ENCODE measurements at places on chromosomes 6 and 20.

GRCh38 chr20:22387452-22387851 lies 196.9 kb downstream of the FOXA2 start:
- DNase-seq = no peak

GRCh38 chr6:3801960-3802359 lies 47.2 kb upstream of the FAM50B start:
- no peak for DNase-seq

DNA sequence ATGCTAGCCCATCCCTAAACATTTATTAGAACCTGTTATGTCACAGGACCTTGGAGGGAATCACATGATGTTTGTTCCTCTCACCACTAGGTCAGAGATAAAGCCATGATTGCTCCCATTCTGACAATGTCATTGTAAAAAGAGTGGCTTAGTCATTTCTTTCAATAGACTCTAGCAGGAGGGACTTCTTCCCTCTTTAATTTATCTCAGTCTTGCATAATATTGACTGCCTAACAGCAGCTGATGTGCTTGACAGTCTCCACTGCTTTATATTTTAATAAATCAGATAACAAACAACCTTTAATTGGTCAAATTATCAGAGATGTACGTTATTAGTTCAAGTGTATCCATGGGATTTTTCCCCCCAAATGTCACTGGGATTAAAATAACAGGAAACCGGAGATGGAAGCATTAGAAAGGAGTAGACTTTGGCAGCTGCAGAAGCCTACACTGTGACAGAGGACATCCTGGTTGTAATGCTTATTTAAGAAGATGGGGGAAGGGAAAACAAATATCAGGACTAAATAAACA lies 39.6 kb downstream of the LAMA4 start:
- no peak for DNase-seq

- DNase-seq = peak; percentile 14
These were observed 179.8 kb downstream of the TASP1 start for GRCh38 chr20:13458860-13459451.

GRCh38 chr6:138862456-138862855 lies 66.6 kb downstream of the ECT2L start:
- no peak for DNase-seq

- no peak for DNase-seq
These were observed 27.2 kb upstream of the CHD6 start for GRCh38 chr20:41645372-41645771.

- peak; percentile 3 for DNase-seq
These were observed 498.9 kb downstream of the BCKDHB start for GRCh38 chr6:80605165-80605989.

- no peak for DNase-seq
These were observed 14.8 kb upstream of the TENT5A start for GRCh38 chr6:81767163-81767891.

- DNase-seq = no peak
These were observed 50.8 kb downstream of the PREX1 start for GRCh38 chr20:48777005-48777404.

DNA sequence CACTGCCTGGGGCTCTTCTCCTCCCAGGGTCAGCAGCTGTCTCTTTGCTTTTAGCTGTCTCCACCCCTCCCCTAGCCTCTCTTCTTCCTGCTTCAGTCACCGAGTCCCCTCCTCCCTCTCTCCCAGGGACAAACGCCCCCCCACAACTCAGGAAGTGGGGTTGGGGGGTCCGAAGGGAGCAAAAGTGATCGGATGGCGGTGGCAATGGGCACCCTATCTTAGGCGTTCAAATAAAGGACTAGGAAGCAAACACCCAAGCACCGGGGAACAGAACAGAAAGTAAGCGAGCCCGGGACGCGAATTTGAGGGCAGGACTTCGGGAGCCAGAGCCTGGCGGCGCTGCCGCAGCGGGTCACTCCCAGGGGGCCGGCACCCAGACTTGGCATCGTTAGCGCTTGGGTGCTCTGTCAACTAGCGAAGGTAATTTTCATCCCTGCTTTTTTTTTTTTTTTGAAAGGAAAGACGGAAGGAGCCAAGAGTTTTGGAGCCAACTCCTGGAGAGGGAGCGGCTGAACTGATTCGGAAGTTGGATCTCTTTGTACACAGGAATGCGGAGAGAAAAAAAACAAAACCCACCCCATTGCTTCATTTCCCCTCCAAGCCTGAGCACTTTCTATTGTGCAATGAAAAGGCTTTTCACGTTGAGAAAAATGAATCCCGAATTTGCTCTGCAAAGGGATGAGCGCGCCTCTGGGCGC lies 815 bp upstream of the ITPR3 start:
- DNase-seq = peak; percentile 30

GRCh38 chr6:42049116-42049809 lies 1.1 kb upstream of the TAF8 start:
- DNase-seq = no peak

- no peak for DNase-seq
These were observed 1.2 kb downstream of the RPS21 start for GRCh38 chr20:62387933-62388635.

DNA sequence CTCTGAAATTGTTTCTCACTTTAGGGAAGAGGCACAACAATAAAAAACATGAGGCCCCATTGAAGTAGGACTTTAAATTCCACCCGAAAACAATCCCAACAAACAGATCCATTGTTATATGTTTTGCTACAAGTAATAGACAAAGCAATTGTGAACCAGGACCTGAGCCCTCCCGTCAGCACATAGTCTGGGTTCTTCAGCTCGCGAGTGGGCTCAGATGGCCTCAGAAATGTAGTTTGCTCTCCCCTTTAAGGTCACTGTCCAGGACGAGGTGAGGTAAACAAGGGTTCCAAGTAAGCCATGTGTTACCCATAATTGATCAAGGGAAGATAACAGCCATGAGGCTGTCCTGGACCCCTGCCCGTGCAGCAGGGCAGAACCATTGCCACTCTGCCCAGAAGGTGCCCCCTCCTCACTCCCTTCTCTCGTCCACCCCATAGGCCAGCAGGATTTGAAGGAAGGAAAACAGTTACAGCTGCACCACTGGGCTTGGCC lies 160.1 kb upstream of the QKI start:
- no peak for DNase-seq

GRCh38 chr20:59746155-59746554 lies 141.8 kb downstream of the PHACTR3 start:
- DNase-seq = no peak

DNA sequence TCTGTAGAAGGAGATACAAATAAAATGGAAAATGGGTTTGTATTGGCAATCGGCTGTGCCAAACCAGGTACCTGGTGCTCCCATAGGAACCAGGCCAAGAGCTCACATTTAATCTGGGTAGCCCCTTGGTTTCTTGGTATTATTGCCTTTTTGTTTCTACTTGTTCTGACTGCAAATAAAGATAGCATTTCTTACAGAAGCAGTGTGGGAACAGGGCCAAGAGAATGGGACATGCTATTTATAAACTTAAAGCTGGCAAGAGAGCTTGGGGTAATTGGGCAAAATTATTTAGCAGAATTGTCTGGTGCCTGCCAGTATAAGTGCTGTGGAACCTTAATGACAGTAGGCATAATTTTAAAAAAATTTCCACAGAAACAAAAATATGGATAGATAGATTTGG lies 113.5 kb upstream of the GLP1R start:
- DNase-seq = no peak

- no peak for DNase-seq
These were observed 25.3 kb downstream of the MBOAT1 start for GRCh38 chr6:20186981-20187380.

DNA sequence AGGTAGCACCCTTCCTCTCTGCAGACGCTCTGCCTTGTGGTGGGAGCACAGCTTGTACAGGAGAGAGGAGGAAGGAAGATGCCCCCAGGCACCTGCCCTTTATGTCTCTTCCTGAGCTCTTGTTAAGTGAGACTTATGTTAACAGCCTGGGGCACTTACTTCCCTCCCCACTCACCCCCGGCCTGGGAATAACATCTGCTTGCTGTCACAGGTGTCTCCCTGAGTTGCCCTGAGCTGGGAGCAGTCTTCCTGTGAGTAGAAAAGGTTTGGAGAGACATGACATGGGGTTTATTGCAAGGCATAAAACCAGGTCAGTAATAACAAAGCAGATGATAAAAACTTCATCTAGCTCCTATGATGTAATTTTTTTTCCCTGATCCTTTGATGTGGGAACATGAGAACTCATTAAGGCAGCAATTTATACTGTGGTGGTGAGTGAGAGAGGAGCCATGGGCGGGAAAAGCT lies 1.9 kb downstream of the SSTR4 start:
- no peak for DNase-seq

DNA sequence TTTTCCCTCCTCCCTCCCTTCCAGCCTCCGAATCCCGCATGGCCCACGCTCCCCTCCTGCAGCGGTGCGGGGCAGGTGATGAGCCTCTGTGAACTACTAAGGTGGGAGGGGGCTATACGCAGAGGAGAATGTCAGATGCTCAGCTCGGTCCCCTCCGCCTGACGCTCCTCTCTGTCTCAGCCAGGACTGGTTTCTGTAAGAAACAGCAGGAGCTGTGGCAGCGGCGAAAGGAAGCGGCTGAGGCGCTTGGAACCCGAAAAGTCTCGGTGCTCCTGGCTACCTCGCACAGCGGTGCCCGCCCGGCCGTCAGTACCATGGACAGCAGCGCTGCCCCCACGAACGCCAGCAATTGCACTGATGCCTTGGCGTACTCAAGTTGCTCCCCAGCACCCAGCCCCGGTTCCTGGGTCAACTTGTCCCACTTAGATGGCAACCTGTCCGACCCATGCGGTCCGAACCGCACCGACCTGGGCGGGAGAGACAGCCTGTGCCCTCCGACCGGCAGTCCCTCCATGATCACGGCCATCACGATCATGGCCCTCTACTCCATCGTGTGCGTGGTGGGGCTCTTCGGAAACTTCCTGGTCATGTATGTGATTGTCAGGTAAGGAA lies at the start of gene OPRM1:
Gene OPRM1, plus strand, starts transcription at position 10 of the 612 bp plus-strand sequence. Its CDS starts 305 bp downstream, at position 315.
- no peak for DNase-seq

GRCh38 chr20:25033265-25033923 lies 24.5 kb downstream of the ACSS1 start:
- no peak for DNase-seq

DNA sequence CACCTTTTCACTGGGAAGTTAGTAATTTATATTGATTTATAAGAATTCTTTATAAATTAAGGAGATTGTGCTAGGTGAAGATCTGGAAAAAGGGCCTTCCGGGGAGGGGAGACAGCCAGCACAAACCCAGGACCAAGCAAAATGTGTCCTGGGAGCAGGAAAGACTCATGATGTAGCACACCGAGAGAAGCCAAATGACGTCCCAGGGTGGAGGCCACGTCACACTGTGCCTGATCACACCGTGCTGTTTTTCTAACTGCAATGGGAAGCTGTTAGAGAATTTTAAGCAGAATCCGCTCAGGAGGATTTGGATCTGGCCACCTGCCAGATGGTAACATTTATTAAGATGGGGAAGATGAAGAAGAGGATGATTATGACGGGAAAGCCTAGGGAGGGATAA lies 72.7 kb upstream of the AKAP12 start:
- no peak for DNase-seq

DNA sequence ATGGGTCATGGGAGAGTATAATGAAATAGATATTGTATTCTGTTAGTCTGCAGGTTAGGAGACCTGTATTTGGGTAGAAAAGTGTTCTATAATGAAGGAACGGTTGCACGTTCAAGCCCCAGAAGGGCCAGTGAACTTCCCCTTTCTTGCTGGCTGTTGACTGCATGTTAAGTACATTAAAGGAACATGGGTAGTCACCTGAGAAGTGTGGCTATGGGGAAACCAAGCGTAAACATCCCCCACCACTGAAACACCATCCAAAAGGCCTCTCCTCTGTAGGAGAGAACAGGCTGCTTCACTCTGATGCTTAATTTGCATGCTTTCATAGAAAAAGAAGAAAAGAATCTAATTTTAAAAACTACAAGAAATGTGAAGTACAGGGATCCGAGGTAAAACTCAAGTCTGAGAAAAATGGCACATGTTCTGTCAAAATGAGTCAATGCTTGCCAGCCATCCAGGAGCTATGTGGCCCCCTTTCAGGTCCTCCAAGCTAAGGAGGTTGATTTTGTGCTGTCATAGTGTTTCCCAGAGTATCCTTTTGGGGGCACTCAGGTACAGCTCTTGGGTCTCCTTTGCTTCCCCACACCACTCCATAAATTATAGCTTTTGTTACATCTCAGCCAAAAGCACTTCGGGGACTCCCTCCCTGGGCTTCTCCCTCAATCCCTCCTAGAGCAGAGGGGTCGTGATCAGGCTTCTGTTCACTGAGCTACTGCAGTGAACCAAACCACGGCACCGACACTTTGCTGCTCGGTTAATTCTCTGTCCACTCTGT lies 283.7 kb upstream of the AGPAT4 start:
- DNase-seq = no peak

GRCh38 chr6:80341330-80341729 lies 234.9 kb downstream of the BCKDHB start:
- DNase-seq = no peak

DNA sequence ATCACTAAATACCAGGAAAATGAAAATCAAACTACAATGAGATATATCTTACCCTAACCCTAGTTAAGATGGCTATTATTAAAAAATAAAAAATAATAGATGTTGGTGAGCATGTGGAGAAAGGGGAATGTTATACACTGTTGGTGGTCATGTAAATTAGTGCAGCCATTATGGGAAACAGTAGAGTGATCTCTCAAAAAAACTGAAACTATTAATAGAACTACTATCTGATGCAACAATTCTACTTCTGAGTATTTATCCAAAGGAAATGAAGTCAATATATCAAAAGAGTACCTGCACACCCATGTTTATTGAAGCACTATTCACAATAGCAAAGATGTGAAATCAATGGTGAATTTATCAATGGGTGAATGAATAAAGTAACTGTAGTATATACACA lies 48.6 kb downstream of the HLA-A start:
- DNase-seq = no peak

DNA sequence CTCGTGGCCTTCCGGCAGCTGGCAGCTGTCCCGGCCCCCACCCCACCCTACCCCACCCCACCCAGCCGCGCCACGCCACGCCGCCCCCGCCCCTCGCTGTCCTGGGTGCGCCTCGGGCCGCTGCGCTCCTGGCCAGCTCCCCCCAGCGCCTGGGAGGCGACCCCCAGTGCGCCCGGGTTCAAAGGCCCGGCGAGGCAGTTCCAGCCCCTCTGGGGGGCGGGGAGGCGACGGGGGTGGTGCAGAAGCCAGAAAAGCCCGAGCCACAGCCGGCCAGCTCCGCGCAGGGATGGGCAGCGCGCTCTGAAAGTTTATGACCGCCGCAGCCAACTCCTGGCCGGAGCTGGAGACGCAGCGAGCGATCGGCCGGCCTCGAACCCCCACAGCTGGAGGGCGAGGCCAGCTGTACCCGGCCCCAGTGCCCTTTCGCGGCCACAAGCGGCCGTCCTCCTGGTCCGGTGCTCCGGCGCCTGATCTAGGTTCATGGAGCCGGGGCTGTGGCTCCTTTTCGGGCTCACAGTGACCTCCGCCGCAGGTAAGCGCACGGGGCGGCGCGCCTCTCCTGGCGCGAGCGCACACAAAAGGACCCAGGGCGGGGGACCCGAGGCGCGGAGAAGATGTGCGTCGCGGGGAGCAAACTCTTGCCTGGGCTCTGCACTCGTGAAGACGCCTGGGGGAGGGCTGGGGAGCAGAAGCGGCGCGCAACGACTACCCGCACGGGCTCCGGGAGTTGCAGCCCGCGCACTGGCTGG lies at the start of gene EDN3:
Gene EDN3, plus strand, starts transcription at position 279 of the 749 bp plus-strand sequence. Its CDS starts 202 bp downstream, at position 481.
- DNase-seq = no peak

DNA sequence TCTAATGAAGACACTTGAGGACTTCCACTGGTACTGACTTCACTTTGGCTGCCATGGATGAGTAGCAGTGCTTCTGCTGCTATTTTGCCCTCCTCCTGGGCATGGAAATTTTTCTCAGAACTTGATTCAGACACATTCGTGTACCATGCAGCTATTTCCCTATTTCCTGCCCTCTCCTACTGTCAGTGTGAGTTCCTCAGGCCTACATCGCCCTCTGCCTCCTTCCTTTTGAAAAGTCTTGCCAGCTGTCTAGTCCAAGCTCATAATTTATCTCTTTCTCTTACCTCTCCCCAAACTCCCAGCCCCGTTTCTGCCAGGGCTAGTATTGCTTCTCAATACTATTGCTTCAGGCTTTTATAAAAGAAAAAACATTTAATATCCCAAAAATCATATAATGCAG lies 470.2 kb downstream of the ADGRB3 start:
- no peak for DNase-seq
